Cardiac muscle cell (in vitro differentiated cells and primary cell): ENCODE measurements at places on chromosomes 5 and 9. TPM values are rescaled to one million over a fixed set of nuclear protein-coding genes. Genes with fewer than 3 reads are reported as not detected.

DNA sequence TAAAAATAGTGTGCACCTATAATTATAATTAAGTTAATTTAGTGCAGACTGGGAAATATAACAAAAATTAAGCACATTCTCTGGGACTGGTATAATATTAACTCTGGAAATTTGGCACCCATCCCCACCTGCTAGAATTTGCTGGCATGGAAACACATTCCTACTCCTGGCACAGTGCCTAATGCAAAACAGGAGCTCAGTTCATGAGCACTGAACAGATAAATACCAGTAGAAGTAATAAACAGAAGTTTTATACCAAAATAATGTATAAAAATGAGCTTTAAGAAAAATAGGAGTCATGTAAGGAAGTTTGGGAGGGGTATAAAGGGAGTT is 23.7 kb upstream of the NPR3 start:
- no peaks in the 10 kb centered on the region for H3K27me3 ChIP-seq
- H3K27ac ChIP-seq: no peak overlapping the region
- no peak overlapping the region for H3K4me3 ChIP-seq
- H3K4me1 ChIP-seq: no peaks in the 10 kb centered on the region
- no peak for DNase-seq
- H3K36me3 ChIP-seq: no peaks in the 10 kb centered on the region

The PHAX gene
- 26.4 and 37.9 TPM in 2 replicates for total RNA-seq

The TICAM2 gene
- total RNA-seq: 0.28 and 0.63 TPM in 2 replicates

GRCh38 chr9:37436540-37436939 is 14.0 kb downstream of the GRHPR start:
- no peak for DNase-seq
- peak overlapping the region; percentile 84 for H3K27ac ChIP-seq
- peaks cover 27% of the 10 kb centered on the region for H3K4me1 ChIP-seq
- H3K4me3 ChIP-seq: no peak overlapping the region
- H3K36me3 ChIP-seq: peaks cover 27% of the 10 kb centered on the region

The MCC gene
- 105 and 137 TPM in 2 replicates for total RNA-seq

The OLFM1 gene
- total RNA-seq: 2.4 and 6.3 TPM in 2 replicates

The PLPPR1 gene
- total RNA-seq: 0.42 and 0.98 TPM in 2 replicates

The IL31RA gene
- total RNA-seq: not detected in 2 replicates

DNA sequence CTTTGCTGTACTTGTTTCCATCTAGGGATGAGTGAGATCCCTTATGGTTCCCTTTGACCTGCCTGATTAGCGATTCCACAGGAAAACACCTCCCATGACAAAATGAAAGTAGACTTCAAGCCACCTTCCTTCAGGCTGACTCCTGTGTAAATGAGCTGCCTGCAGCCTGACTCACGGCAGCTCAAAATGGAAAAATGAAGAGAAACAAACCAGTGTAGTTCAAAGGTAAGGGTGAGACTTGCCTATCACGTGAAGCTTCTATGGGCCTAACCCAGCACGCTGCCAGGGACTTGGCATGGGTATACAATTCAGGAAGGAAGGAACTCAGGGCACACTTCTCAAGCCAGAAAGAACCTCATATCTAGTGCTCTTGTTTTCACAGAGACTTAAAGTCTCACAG is 110.1 kb upstream of the LRRTM2 start:
- no peaks in the 10 kb centered on the region for H3K27me3 ChIP-seq
- H3K27ac ChIP-seq: no peak overlapping the region
- H3K4me3 ChIP-seq: no peak overlapping the region

DNA sequence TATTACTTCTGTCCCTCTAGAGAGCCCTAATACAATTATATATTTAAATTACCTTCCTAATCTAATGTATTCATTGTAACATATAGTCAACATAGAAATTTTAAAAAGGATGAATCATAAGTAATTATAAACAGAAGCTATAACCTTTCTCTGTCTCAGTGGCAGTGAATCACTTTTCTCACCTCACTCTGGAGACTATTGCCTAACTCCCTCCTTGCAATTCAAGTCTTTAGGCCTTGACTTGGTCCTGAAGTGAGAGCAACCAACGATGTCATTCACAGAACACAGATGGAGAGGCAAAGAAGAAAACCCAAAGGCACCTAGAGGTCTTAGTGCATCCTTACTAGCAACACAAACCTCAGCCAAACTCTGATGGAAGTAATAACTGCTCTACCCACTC is 133.3 kb upstream of the DPYSL3 start:
- no peak overlapping the region for H3K27ac ChIP-seq
- no peak for DNase-seq
- peaks cover 15% of the 10 kb centered on the region for H3K36me3 ChIP-seq
- H3K4me3 ChIP-seq: no peak overlapping the region

DNA sequence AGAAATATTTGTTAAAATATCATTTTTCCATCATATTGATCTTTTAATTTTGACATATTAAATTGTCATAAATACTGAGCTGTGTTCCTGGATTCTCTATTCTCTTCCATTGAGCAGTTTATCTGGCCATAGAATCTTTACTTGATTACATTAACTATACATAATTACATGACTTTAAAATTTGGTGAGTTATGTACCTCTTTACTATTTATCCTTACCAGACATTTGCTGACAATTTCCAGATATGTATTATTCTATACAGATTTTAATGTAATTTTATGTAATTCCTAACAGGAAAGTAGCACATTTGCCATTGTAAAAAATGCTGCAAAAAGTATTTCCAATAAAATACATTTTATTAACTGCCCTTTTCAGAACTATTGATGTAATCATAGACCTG is 770.3 kb downstream of the KCTD16 start:
- no peaks in the 10 kb centered on the region for H3K4me1 ChIP-seq
- no peak overlapping the region for H3K4me3 ChIP-seq
- H3K27me3 ChIP-seq: no peaks in the 10 kb centered on the region
- no peak for DNase-seq
- no peaks in the 10 kb centered on the region for H3K36me3 ChIP-seq
- no peak overlapping the region for H3K27ac ChIP-seq

GRCh38 chr9:86043999-86044398 is 55.4 kb downstream of the GOLM1 start:
- no peak for DNase-seq
- H3K4me3 ChIP-seq: no peak overlapping the region
- no peak overlapping the region for H3K27ac ChIP-seq
- no peaks in the 10 kb centered on the region for H3K36me3 ChIP-seq
- no peaks in the 10 kb centered on the region for H3K27me3 ChIP-seq
- peaks cover 7% of the 10 kb centered on the region for H3K4me1 ChIP-seq

DNA sequence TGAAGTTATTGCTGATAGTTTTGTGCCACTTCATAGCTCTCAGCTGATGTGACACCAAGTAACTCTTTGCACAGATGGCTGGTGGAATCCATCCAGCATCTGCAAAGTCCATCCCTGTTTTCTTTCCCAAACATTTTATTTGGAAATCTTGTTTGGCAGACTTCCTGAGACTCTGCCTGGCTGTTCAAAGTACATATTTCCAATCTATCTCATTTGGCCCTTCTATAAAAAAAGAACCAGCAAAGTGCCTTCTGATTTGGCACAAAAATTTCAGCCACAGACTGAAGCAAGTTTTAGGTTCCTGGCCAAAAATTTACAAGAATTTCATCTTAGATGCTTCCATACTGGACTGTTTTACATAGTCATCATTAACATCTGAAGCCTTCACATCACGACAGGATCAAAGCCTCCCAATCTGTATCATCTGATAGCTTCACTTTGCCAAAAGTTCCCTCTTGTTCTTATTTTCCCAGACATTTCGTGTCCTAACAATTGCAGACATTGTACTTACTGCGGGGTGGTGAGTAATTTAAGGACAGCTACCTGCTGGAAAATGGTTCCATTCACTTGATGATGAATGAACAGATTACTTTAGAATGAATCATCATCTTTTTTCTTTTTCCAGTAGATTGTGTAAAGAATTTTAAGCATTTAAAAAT is 377.3 kb downstream of the KIAA0825 start:
- H3K27ac ChIP-seq: no peak overlapping the region
- no peak overlapping the region for H3K4me3 ChIP-seq
- no peaks in the 10 kb centered on the region for H3K36me3 ChIP-seq
- H3K4me1 ChIP-seq: no peaks in the 10 kb centered on the region
- peaks cover 8% of the 10 kb centered on the region for H3K27me3 ChIP-seq

The RPL37 gene
- total RNA-seq: 115 and 181 TPM in 2 replicates

DNA sequence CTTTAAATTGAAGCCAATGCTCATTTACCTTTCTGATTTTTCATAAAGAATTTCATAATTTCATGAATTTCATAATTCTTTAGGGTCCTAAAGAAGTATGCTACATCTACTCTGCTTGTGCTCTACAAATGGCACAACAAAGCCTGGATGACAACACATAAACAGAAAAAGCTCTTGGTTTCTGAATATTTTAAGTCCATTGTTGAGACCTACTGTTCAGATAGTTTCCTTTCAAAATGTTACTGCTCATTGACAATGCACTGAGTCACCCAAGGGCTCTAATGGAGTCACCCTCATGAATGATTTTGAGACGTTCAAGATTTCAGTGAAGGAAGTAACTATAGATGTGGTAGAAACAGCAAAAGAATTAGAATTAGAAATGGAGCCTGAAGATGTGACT is 74.1 kb downstream of the SLCO4C1 start:
- H3K4me3 ChIP-seq: no peak overlapping the region
- no peak overlapping the region for H3K27ac ChIP-seq
- H3K27me3 ChIP-seq: no peaks in the 10 kb centered on the region
- no peaks in the 10 kb centered on the region for H3K4me1 ChIP-seq
- no peaks in the 10 kb centered on the region for H3K36me3 ChIP-seq

DNA sequence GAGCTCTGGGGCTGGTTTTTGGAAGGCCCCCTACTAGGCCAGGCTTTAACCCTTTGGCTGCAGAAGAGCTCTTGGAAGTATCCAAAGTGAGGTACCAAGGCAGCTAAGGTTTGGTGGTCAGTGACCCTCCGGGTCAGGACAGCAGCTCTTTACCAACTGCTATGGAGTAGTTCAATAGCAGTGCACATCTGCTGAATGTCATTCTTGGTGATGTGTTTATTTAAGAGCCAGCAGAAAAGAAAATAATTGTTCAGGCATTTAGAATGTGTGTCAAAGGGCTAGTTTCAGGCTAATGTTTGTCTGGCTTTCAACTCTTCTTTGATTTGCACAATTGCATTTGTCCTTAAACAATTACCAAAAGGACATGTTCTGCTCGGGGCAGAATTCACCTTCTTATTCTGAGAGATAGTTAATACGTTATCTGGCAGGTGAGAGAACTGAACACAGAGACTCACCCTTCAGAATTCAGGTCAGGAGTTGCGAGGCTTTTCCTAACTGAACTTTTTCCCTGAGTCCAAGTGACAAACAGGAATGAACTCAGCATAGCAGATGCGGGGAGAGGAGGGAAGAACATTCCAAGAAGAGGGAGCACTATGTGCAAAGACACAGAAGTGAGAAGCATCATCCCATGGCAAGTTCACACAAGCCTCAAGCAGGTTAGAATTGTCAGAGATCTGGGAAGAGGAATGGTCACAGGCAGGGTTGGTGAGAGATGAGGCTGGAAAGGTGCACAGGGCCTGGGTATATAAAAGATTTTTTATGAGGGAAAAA is 556.7 kb upstream of the TLE4 start:
- no peak overlapping the region for H3K27ac ChIP-seq
- no peak overlapping the region for H3K4me3 ChIP-seq
- no peak for DNase-seq
- no peaks in the 10 kb centered on the region for H3K27me3 ChIP-seq
- H3K4me1 ChIP-seq: no peaks in the 10 kb centered on the region

The PLPP7 gene
- 50.3 and 52.5 TPM in 2 replicates for total RNA-seq

DNA sequence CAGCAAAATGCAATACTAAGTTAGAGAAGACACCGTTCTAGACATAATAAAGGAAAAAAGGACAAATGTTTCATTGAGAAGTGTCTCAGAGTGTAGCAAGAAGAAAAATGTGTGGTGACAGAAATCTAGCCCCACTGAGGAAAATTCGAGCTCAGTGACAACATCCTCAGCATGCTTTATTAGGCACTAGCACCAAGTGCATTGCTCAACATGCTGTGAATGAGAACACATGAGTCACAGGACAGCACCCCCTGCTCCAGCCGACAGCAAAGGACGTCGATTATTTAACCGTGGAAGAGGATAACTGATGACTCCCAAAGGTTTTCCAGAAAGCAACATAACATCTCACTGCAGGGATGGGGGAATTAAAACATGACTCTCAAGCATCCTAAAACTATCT is 182.7 kb downstream of the GNAQ start:
- peaks cover 30% of the 10 kb centered on the region for H3K4me1 ChIP-seq
- no peak overlapping the region for H3K27ac ChIP-seq
- DNase-seq: peak; percentile 89
- H3K36me3 ChIP-seq: no peaks in the 10 kb centered on the region

The ADAMTS2 gene
- 2.5 and 8.8 TPM in 2 replicates for total RNA-seq

DNA sequence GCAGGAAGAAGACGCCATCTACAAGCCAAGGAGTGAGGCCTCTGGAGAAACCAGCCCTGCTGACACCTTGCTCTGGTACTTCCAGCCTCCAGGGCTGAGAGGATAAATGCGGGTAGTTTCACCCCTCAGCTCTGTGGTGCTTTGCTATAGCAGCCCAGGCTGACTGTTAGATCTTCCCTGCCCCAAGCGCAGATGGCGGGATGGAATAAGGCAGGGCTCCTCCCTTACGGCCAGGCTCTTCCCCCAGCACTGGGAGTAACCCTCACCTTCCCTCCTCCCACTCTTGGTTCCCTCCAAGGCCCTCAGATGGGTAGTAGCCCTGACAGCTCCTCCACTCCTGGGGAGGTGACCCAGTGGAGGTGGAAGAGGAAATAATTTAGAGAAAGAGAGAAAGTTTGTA is 285.1 kb downstream of the GADD45G start:
- no peaks in the 10 kb centered on the region for H3K36me3 ChIP-seq
- no peak overlapping the region for H3K4me3 ChIP-seq
- no peaks in the 10 kb centered on the region for H3K27me3 ChIP-seq
- DNase-seq: no peak

DNA sequence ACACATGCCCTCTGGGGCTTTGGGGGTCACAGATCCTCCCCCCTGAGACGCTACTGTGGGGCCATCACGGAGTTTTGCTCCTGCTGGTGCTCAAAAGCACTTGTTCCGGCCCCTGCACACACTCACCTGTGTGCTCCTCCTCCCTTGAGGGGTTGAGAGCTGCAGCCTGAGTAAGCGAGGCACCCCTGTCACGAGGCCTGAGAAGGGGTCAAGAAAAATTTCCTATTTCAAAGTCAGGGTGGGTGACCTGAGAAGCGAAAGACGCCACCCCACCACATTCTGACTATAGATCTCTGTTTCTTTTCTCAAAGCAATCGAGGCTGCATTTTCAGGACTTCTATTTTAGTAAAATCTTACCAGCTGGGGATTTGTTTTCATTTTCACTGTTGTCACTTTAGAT is 138.5 kb downstream of the DCP2 start:
- no peak overlapping the region for H3K27ac ChIP-seq
- no peak for DNase-seq

The HSD17B4 gene
- total RNA-seq: 165 and 217 TPM in 2 replicates

The LEAP2 gene
- total RNA-seq: 1.2 and 3.1 TPM in 2 replicates

GRCh38 chr5:111075520-111075919 is 4.0 kb downstream of the TSLP start:
- DNase-seq: no peak
- H3K27me3 ChIP-seq: peaks cover 65% of the 10 kb centered on the region

The GABRA1 gene
- total RNA-seq: not detected in 2 replicates

The OTP gene
- total RNA-seq: not detected in 2 replicates

- H3K4me3 ChIP-seq: no peak overlapping the region
- H3K27me3 ChIP-seq: no peaks in the 10 kb centered on the region
- H3K27ac ChIP-seq: no peak overlapping the region
- H3K36me3 ChIP-seq: no peaks in the 10 kb centered on the region
Measured at GRCh38 chr9:117092582-117092981, 322.3 kb downstream of the ASTN2 start.

- no peak overlapping the region for H3K4me3 ChIP-seq
- no peaks in the 10 kb centered on the region for H3K4me1 ChIP-seq
- no peaks in the 10 kb centered on the region for H3K27me3 ChIP-seq
- H3K36me3 ChIP-seq: no peaks in the 10 kb centered on the region
- H3K27ac ChIP-seq: no peak overlapping the region
Measured at GRCh38 chr9:135359764-135360163, 119.8 kb upstream of the PPP1R26 start.
